ENCODE measurements at places on chromosomes 11 and 22.
A peak's percentile ranks its signal among the peaks of the same experiment; 100 is the strongest.

- no peak for DNase-seq
These were observed 1127.1 kb upstream of the CNTN5 start for GRCh38 chr11:97893612-97894011.

GRCh38 chr11:119486016-119486415 lies 63.0 kb upstream of the THY1 start:
- peak; percentile 3 for DNase-seq

DNA sequence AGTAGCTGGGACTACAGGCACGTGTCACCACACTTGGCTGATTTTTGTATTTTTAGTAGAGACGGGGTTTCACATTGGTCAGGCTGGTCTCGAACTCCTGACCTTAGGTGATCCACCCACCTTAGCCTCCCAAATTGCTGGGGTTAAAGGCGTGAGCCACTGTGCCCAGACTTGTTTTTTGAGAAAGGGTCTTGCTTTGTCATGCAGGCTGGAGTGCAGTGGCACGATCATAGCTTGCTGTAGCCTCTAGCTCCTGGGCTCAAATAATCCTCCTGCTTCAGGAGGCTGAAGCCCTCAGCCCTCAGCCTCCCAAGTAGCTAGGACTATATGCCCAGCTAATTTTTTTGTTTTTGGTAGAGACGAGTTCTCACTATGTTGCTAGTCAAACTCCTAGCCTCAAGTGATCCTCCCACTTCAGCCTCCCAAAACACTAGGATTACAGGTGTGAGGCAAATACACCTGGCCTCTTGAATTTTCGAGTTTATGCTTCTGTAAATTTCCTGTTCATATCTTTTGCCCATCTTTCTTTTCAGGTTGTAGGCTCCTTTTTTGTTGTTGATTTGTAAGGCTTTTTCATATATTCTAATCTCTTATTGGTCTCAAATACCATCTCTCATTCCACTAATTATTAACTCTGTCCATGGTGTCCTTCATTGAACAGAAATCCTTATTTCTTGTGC lies 3.4 kb upstream of the RBM4B start:
- no peak for DNase-seq

GRCh38 chr11:79160791-79161403 lies 279.9 kb downstream of the TENM4 start:
- no peak for DNase-seq

DNA sequence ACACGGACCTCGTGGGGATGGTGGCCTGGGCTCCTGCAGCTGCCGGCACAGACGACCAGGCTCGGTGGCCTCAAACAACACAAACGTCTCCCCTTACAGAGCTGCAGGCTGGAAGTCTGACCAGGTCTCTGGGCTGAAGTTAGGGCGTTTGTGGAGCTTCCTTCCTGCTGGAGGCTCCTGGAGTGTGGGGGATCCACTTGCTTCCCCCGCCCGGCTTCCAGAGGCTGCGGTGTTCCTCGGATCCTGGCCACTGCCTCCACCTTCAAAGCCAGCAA lies 313.5 kb downstream of the CTTN start:
- DNase-seq = no peak

GRCh38 chr11:665704-666281 lies 28.7 kb downstream of the DRD4 start:
- DNase-seq = no peak

DNA sequence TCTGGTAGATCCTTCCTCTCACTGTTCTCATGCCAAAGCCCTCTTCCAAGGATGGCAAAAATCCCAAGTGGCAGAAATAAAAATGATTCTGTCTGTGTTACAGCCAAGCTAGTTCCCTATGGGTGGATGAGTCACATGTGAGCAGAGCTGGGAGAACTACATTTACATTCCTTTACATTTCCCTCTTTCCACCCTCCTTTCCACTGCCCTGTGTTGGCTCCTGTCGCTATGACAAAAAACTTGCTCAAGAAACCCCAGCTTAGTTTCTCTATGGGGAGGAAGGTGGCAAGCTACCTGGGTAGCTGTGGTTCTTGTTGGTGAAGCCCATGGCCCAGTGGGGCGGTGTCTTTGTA lies 10.2 kb upstream of the DDB2 start:
- peak; percentile 28 for DNase-seq

DNA sequence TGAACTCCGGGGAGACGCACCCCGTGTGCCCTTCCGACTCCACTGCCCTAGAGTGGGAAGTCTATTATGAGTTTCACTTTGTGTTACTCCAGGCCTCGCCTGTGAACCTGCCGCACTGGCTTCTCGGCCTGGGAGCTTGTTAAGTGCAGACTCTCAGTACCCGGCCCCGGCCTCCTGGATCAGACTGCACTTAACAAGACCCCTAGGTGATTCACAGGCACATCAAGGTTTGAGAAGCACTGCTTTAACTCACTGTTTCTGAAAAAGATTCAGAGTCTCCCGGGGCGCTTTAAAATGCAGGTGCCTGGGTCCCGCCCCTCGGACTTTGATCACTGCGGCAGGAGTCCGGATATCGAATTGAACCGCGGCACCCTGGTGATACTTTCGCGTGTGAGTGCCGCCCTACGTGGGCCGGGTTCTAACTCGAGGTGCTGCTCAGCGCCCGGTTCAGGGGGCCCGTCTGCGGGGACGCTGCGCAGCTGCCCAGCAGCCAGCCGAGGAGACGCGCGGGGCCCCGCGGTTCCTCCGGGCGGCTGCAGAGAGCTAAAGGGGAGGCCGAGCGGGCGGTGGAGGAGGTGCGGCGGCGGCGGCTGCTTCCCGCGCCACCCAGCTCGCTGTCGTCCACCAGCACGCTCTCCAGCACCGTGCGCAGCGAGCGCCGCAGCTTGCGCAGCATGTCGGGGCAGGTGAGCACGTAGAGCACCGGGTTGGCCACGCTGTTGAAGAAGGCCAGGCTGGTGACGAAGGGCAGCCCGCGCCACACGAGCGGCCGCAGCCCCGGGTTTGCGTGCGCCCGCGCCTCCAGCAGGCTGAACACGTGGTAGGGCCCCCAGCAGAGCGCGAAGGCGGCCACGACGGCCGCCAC lies 3.4 kb downstream of the PTGDR2 start:
- DNase-seq = no peak

GRCh38 chr11:121892131-121892681 lies 223.8 kb downstream of the BLID start:
- DNase-seq = peak; percentile 76

DNA sequence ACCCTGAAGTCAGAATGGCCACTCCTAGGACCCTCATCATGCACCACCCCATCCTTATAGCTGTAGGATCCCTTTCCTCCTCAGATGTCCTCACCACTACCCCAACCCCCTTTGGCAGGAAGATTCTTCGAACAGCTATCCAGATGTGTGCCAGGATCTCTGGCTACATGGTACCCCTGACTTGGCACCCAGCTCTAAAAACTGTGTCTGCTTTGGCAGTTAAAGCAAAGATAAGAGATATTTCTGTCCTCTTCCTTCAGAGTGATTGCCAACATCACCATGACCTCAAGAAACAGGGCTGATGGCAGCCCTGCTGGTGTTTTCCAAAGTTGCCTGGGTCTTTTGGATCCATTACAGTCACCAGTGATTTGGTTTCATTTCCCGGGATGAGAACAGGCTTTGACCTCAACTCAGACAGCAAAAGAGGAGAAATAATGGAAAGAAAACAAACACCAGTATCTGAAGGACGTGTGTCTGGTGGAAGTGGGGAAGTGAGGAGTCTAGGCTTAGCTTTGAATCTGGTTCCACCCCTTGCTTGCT lies 4.3 kb upstream of the NRIP3 start:
- no peak for DNase-seq

DNA sequence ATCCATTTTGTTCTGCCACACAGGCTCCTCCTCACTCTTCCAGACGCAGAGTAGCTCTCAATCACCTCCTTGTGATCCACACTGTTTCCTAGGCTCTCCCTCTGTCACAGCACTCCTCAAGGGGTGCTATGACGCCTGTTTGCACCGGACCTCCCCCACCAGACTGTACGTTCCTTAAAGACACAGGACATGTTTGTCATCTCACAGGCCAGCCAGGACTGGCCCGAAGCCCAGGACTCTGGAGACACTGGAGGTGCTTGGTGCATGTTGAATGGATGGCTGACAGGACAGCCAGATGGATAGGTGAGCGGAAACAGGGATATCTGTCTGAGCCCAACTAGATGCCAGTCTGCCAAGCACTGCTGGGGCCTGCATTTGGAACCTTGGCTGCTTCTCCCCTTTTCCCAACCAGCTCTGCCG lies 13.6 kb downstream of the PLA2G6 start:
- no peak for DNase-seq

GRCh38 chr11:112307616-112308015 lies 47.0 kb upstream of the PLET1 start:
- DNase-seq = no peak

DNA sequence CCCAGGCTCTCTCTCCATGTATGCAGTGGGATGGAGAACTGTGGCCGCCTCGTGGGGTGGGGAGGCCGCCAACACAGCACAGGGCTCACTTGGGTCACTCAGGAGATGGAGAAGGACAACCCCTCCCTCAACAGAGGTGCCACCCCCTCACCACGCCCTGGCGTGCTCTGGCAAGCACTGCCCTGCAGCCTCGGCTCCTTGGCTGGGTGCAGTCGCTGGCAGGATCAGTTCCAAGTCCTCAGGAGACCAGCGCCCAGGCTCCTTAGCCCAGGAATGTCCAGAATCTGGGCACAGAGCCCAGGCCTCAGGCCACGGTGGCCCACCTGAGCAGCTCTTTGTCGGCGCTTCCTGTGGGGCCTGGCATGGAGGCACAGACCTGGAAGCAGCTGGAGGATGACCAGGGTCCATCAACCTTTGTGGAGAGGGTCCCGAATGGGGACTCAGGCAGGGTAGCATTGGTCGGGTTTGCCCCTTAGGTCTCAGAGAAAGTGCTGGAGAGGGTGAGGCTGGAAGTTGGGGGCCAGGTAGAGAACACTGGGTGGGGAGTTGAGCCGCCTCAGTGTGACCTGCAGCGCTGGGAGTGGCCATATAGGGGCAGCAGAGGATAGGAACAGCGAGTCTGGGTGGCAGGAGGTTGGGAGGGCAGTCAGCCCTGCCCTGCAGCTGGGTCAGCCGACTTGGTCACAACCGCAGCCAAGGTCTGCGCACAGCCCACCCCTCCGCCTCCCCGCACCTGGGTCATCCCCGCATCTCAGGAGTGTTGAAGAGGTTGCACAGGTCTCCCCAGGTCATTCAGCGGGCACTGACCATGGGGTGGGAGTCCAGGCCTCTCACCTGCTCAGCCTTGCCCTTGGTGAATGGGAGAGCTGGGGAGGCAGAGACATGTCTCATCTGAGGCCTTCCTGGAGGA lies 8.2 kb downstream of the SUSD2 start:
- DNase-seq = peak; percentile 78

DNA sequence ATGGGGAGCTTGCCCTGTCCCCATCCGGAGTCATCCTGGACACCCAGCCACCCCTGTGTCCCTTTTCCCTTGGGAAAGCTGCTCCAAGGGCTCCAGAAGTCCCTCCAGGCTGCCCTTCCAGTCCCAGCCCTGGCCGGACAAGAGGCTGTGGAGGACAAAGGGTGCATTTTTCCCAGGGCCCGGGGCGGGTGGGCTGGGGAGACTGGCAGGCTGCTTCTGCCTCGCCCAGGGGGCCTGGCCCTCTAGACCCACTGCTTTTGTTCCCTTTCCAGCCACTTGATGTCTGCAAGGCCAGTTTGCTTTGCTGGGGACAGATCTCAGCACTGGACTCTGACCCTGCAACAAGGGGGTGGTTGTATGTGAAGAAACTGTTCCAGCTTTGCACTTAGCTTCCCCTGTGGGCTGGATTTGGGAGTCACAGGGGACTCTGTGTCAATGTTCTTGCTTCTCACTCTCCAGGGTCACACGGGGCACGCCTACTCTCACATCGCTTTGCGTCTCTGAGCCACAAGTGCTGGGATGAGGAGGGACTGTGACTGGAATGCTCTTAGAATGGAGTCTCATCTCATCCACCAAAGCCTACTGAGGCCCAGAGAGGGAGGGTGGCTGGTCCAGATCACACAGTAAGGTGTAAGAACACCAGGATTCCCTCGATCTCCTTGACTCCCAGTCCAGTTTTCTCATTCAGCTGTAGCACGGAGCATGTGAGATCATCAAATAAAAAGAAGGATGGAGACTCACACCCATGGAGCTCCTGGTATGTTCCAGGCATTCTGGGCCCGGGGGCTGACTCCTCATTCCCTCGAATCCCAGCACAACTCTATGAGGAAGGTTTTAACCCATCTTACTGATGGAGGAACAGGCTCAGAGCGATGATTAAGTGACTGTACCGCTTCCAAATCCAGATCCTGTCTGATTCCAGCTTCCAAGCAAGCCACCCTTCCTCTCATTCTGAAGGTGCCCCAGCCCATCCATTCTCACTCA lies 59.9 kb downstream of the FBXO7 start:
- no peak for DNase-seq

DNA sequence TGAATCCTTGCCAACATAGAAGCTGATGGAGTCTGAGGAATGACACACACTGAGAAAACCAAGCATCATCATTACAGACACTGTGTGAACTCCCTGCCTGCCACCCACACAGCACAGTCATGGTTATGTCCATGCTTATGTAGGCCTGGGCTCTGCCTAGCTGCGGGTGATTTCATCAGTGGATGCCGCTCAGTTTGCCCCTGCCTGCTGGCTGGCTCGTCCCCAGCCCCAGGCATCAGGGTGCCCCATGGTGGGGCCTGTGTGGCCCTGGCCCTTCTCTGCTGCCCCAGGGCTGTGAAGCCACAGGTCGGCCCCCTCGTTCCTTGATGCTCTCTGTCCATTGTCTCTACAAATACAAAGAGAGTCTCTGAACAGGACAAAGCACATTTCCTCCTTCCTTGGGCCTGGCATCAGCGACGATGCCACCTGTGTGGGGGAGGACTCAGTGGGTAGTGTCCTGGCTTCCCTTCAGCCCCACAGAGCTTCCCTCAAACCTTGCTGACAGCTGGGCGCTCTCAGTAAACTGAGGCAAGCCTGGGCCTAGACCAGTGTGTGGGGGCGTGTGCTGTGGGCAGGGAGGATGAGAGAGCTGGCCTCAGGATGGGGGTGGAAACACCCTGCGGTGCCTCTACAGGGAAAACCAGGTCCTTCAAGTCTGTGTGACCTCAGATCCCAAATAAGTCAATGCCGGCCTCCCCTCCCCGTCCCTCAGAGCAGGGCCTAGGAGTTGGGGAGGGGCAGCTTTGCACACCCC lies 20.0 kb upstream of the TUB start:
- DNase-seq = no peak

GRCh38 chr11:100851584-100852152 lies 164.6 kb downstream of the ARHGAP42 start:
- DNase-seq = no peak

- DNase-seq = no peak
These were observed 1.5 kb upstream of the SOX10 start for GRCh38 chr22:37985751-37986281.

GRCh38 chr22:37122598-37123180 lies 13.2 kb upstream of the TMPRSS6 start:
- no peak for DNase-seq

Data from femur (tissue), 1 donor.